ENCODE measurements at places on chromosomes 5 and 9.

- no peak for DNase-seq
Measured at GRCh38 chr9:111919875-111920274, 23.3 kb downstream of the UGCG start.

- DNase-seq = peak; percentile 45
Measured at GRCh38 chr5:132662925-132663770, 5.2 kb downstream of the IL13 start.

GRCh38 chr5:43615445-43616184, 12.6 kb downstream of the NNT start:
- DNase-seq = no peak

DNA sequence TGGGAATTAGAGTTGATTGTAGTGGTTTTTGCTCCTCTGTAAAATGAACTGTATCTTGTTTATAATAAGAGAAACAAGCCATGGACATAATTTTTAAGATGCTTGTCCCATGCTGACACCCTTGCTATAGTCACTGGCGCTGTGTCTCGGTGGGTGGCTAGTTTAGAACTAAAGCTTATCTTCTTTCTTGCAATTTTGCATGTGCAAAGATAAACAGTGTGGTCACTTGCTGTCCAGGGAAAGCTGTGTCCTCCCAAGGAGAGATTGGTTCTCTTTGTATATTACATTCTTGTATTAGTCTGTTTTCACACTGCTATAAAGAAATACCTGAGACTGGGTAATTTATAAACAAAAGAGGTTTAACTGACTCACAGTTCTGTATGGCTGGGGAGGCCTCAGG, 143.8 kb downstream of the MELK start:
- DNase-seq = no peak

GRCh38 chr9:76294301-76294700, 99.9 kb downstream of the RFK start:
- no peak for DNase-seq

DNA sequence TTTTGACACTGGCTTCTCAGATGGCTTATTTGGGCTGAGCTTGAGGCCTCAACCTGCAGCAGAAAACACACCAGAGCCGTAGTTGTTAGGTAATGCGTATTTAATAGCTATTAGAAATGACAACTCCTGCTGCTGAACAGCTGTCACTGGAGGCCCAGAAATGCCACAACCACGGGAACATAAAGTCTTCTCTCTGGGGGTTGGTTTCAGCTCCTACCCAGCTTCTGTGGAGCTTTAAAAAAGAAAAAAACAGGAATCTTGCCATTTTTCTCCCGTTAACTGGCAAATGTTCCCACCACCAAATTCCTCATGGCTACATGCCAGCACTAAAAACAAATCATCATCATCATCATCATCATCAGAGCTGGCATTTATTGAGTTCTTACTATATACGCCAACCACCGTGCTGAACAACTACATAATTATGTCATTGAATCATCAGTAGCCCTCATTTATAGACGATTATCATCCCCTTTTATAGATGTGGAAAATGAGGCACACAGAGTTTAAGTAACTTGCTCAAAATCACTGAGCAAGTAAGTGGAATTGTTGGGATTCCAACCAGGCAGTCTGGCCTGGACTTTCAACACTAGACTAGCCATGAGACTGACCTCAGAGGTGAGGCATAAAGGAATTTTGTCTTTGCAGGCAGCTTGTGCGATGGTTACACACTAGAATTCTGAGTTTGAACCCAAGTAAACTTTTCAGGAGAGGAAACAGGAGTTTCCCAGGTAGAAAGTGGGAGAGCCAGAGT, 185.3 kb upstream of the WWC1 start:
- DNase-seq = no peak

GRCh38 chr5:163619273-163619934, 114.0 kb downstream of the MAT2B start:
- DNase-seq = no peak

- no peak for DNase-seq
Measured at GRCh38 chr9:129231759-129232158, 53.7 kb upstream of the IER5L start.

DNA sequence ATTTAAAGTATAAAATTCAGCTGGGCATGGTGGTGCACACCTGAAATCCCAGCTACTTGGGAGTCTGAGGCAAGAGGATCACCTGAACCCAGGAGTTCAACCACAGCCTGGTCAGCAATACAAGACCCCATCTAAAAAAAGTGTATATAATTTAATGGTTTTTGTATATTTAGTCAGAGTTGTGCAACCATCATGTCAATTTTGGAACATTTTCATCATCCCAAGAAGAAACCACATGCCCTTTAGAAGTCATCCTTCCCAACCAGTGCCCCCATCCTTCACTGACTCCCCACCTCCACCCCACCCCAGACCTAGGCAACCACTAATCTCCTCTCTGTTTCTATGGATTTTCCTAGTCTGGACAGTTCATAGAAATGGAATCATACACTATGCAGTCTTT, 18.8 kb upstream of the TEK start:
- no peak for DNase-seq
